ENCODE measurements at places on chromosomes 16 and 17. TPM values are rescaled to one million over a fixed set of nuclear protein-coding genes. Genes with fewer than 3 reads are reported as not detected.
A peak's percentile ranks its signal among the peaks of the same experiment; 100 is the strongest.

GRCh38 chr16:31874366-31875111 lies 932 bp downstream of the ZNF267 start:
- peaks cover 85% of the 10 kb centered on the region for H3K4me1 ChIP-seq
- H3K27ac ChIP-seq, result peak overlapping the region; percentile 97
- peak; percentile 34 for DNase-seq
- no peaks in the 10 kb centered on the region for H3K36me3 ChIP-seq
- no peaks in the 10 kb centered on the region for H3K27me3 ChIP-seq
- peak overlapping the region; percentile 82 for H3K4me3 ChIP-seq

- H3K36me3 ChIP-seq, result no peaks in the 10 kb centered on the region
- no peak for DNase-seq
Measured at GRCh38 chr16:88640039-88640495, 1.7 kb downstream of the IL17C start.

DNA sequence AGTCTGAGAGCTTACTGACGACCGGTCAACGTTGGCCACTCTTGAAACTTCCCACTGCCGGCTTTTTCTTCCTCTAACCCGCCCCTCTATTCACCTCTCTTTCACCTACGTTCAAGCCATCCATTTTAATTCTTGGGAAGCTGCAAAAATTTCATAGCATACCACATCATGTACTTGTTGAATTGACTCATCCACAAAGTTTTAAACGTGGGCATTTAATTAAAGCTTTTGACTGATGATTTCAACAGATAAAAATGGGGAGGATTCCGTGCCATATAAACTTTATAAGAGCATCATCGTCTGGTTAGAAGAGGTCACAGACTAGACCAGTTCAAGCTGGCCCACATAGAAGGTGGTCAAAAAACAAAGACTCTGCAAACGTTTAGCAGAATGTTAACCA lies 22.5 kb downstream of the VPS53 start:
- no peaks in the 10 kb centered on the region for H3K4me1 ChIP-seq
- DNase-seq, result no peak
- H3K4me3 ChIP-seq, result no peak overlapping the region
- no peaks in the 10 kb centered on the region for H3K27me3 ChIP-seq
- no peak overlapping the region for H3K27ac ChIP-seq

DNA sequence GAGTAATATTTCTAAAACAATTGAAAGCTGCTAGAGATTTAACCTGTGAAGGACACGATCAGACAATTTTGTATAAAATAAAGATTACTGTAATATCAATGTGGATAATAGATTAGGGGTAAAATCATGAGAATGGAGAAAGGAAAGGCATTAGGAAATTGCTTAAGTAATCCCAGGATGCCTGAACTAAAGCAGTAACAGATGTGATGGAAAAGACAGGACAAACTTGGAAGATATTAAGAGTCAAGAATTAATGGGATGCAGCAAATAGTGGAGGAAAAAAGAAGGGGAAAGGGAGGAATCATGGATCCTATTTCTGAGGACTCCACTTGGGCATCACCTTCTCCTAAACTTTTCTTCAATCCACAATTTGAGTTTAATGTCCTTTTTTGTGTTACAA lies 437.1 kb upstream of the PMFBP1 start:
- no peaks in the 10 kb centered on the region for H3K36me3 ChIP-seq
- no peaks in the 10 kb centered on the region for H3K4me1 ChIP-seq
- H3K27me3 ChIP-seq, result no peaks in the 10 kb centered on the region
- no peak overlapping the region for H3K27ac ChIP-seq

The HS3ST4 gene
- not detected for total RNA-seq

The MYO15A gene
- total RNA-seq, result 1.6 TPM
